ENCODE measurements at places on chromosomes 6 and 20. TPM values are rescaled to one million over a fixed set of nuclear protein-coding genes. Genes with fewer than 3 reads are reported as not detected.

GRCh38 chr6:138663892-138664291 lies 109.7 kb upstream of the CCDC28A start:
- no peak overlapping the region for H3K27ac ChIP-seq
- DNase-seq = no peak
- H3K36me3 ChIP-seq = no peaks in the 10 kb centered on the region
- no peak overlapping the region for H3K4me3 ChIP-seq
- H3K27me3 ChIP-seq = no peaks in the 10 kb centered on the region

GRCh38 chr6:65416621-65417020 lies 290.4 kb downstream of the EYS start:
- H3K4me1 ChIP-seq = no peaks in the 10 kb centered on the region
- no peak overlapping the region for H3K4me3 ChIP-seq

- no peak overlapping the region for H3K4me3 ChIP-seq
- no peak overlapping the region for H3K27ac ChIP-seq
- no peaks in the 10 kb centered on the region for H3K36me3 ChIP-seq
- DNase-seq = no peak
- H3K27me3 ChIP-seq = no peaks in the 10 kb centered on the region
Measured at GRCh38 chr6:158991017-158991723, 8.8 kb downstream of the RSPH3 start.

GRCh38 chr6:131972741-131973140 lies 21.6 kb upstream of the CCN2 start:
- no peak overlapping the region for H3K27ac ChIP-seq
- DNase-seq = no peak
- H3K4me3 ChIP-seq = no peak overlapping the region
- H3K36me3 ChIP-seq = no peaks in the 10 kb centered on the region

GRCh38 chr6:114312931-114313330 lies 29.9 kb downstream of the HS3ST5 start:
- H3K27me3 ChIP-seq = no peaks in the 10 kb centered on the region
- no peaks in the 10 kb centered on the region for H3K4me1 ChIP-seq
- H3K4me3 ChIP-seq = no peak overlapping the region
- H3K36me3 ChIP-seq = no peaks in the 10 kb centered on the region
- DNase-seq = no peak
- H3K27ac ChIP-seq = no peak overlapping the region

Gene PBOV1
- not detected for total RNA-seq

Gene C6orf58
- total RNA-seq = not detected

Gene RRAGD
- 19.4 TPM for total RNA-seq

Data from testis (tissue), 5 donors.